Posterior vena cava (tissue), 2 donors: ENCODE measurements at places on chromosomes 3 and 15.

DNA sequence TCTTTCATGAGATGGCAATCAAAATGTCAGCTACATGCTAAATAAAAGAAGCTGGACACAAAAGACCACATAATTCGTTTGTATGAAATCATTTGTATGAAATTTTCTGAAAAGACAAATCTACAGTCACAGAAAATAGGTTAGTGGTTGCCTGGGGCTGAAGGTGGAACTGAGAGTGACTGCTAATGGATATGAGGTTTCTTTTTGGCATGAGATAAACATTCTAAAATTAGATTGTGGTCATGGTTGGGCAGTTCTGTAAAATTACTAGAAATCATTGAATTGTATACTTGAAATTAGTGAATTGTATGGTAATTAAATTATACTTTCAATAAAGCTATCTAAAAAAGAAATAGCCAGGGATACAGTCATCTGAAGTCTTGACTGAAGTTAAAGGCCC lies 2.7 kb upstream of the DMXL2 start:
- DNase-seq, result no peak

DNA sequence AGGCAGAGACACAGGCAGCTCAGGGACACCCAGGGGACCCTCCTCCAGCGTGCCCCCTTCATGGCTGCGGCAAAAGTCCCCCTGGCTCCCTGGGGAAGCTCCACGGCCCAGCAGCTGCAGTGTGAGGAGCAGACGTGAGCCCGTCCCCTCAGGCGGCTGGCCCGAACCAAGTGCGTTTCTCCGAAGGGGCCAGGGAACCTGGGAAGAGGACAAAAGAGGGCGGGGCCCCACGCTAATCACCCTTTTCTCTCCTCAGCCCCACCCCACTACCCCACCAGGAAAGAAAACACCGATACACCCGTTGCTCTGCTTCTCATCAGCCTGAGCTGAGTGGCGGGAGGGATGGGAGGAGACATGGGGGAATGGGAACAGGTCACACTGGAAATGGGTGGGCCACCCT lies at the start of gene MUC4:
Gene MUC4 (minus strand): TSS at position 174 of the 400 bp plus-strand sequence. CDS start 112 bp downstream, at position 62.
- DNase-seq, result no peak

GRCh38 chr3:29436612-29437323 lies 155.9 kb downstream of the RBMS3 start:
- no peak for DNase-seq

GRCh38 chr3:143668924-143669790 lies 179.1 kb downstream of the SLC9A9 start:
- no peak for DNase-seq

DNA sequence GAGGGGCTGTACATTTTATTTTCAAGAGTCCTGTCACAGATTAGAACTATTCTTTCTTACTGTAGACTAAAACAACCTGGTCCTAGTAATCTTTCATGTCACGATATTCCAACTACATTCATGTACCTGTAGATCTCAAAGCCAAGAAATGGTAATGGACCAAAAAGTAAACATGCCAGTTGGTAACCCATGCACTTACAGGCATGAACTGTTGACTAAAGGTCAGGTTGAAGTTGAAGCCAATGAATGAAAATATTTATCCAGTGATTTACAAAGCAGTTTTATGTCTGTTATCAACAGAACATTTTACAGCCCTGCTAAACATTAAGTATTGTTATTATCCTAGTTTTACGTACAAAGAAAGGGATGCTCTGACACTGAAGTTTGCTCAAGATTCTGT lies 25.3 kb downstream of the LRRC57 start:
- DNase-seq, result no peak

- no peak for DNase-seq
These were observed 18.2 kb downstream of the ATP1B3 start for GRCh38 chr3:141894524-141895176.

DNA sequence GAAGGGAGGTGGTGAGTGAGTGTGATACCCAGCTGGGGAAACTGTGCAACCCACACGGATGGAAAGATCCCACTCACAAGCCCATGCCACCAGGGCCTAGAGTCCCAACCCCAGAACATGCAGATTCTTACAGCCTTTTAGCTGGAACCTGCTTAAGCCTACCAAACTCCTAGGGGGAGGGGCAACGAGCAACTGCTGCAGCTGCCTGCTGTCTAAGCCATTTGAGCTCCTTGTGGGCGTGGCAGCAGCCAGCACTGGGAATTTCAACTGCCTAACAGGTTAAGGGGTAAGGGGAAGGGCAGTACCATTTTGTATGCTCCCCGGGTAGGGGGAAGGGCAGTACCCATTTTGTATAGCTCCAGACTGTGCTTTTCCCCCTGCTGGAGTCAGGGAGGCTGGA lies 673.2 kb upstream of the BCHE start:
- DNase-seq, result no peak

DNA sequence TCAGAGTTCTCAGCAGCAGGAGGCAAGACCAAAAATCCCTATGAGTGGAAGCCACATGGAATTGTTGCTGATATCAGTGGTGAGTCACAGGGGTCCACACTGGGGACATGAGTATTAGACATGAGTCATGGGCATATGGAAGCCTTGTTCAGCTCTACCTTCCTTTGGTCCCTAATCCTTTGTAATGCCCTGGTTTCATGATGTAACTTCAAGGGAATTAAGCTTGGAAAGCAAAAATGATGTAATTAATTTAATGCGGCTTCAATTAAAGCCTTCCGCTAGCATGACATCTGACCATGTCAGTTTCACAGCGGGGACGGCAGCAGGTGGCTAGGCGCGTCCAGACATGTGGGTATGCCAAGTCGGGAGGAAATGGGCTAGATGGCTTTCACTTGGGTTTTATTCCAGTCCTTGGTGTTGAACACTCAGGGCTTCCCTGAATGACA lies 176.1 kb upstream of the RGMA start:
- peak; percentile 35 for DNase-seq

DNA sequence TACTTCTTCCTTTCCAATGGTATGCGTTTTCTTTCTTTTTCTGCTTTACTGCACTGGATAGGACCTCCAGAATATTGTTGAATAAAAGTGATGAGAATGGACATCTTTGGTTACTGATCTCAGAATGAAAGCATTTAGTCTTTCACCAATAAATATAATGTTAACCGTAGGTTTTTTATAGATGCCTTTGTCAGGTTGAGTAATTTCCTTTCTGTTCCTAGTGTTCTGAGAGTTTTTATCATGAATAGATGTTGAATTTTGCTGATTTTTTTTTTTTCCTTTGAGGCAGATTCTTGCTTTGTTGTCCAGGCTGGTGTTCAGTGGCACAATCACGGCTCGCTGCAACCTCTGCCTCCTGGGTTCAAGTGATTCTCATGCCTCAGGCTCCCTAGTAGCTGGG lies 158.4 kb downstream of the KLHL25 start:
- DNase-seq, result no peak

- DNase-seq, result no peak
These were observed 39.4 kb upstream of the LIMD1 start for GRCh38 chr3:45555086-45555591.

GRCh38 chr3:171838218-171838720 lies 4.9 kb upstream of the TMEM212 start:
- DNase-seq, result peak; percentile 81

DNA sequence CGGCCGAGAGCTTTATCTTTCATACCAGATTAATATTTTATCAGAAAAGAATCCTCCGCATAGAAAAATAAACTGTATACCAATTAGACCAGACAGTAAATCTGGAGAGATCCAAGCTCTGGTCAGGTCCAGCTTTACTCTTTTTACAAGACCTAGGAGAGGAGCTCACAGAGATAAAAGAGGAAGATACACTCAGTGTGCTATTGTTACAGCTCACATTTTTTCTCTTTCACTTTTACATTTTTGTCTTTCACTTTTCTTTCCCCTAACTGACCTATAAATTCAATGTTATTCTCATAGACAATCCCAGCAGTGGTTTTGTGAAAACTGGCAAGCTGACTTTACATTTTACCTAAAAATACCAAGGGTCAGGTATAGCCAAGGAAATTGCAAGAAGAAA lies 55.8 kb downstream of the GUCA1C start:
- no peak for DNase-seq

DNA sequence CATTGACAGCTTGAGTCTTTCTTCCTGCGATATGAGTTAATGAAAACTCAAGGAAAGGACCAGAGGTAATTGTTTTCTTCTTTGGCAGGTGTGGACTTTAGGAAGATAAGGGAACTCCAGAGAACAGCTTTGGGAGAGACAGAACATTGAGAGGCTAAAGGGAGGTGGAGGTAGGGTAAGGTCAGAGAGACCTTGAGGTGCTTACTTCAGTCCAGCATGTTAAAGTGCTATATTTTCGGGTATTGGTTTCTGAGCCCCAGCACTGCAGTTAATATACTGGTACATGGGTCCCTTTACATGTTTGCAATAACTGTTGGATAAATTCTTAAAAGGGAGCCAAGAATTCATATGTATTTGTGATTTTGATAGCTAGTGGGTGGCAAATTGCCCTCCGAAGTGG lies 322.1 kb downstream of the THSD4 start:
- no peak for DNase-seq

DNA sequence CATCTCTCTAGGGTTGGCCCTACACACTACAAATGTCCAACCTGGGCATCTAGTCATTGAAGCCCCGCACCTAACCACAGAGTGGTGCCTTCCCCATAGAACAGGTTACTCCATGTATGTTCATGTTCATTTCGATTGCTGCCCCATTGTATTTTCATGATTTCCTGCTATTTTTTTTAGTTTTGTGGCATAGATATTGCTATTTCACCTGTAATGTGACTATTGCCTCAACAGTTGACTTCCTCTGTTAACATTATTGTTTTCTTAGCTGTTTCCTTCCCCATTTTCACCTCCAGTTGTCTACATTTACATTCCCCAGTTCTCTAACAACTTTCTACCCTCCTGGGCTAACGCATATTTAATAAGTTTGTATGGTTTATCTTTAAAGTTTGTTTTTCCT lies 137.7 kb upstream of the RBMS3 start:
- no peak for DNase-seq

DNA sequence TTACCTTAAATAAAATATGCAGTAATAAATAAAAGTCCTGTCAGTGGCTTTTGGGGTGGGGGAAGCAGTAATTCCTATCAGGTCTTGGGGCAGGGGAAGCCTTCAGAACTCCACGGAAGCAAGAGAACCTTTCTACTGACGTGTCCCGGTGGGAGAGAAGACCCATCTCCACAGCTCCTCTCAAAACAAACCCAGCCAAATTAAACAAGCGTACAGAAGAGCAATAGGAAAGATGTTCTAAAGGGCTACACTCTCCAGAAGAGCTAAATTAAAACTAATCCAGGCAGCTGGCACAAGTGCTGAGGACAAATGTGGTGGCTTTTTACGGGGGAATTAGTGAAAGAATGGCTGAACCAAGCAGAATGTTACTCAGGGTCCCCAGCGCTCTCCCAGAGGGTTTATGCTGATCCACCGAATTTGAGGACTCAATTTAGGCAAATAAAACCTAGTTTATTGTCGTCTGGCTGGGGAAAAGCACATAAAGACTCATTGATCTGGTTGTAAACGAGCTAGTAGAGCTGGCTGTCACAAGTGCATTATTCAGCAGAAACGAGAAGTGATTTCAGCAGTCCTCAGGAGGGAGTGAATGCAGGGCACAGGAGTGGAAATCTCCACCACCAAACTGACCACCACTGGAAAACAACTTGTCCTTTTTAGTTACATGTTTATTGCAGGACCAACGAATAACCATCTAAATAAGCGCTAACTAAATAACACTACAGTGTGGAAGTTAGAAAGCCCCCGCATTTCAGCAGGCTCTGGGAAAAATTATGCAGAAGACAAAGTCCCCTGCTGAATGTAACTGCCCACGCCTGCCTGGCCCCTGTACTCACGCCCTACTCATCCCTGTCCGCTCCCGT lies 13.5 kb downstream of the BFSP2 start:
- DNase-seq, result no peak

DNA sequence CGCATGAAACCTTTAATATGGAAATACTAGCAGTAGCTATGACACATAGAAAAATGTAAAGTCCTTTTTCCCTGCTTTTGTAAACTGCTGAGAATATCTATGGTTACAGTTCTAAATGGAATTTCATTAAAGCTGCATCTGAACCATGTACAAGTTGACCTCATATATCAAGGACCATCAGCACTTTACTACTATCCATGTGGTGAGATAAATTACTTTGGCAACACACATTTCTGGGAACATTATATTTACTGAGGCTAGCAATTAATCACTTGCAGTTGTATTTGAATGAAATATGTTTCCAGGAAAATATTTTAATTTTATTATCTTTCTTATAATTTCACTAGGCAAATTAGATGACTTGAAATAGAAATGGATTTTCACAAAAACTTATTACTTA lies 545.5 kb downstream of the NAALADL2 start:
- no peak for DNase-seq

- peak; percentile 69 for DNase-seq
These were observed 69.6 kb upstream of the ATP13A3 start for GRCh38 chr3:194556086-194557056.

DNA sequence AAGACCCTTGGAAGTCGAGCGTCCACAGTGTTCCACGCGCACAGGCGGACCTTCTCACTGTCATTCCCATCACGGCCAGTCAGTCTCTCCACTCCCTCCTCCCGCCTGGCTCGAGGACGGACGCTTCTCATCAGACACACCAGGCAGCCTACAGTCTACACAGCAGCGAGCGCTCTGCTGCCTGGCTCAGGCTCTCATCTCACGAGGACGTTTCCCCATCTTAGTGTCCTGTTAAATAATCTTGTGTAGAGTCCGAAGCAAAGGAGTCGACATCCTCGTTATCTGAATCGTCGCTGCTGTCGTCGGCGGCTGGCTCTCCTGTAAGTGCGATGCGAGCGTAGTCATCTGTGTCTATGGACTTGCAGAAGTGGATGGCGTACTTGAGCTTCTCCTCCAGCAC lies 12.4 kb upstream of the OCA2 start:
- peak; percentile 58 for DNase-seq

- no peak for DNase-seq
These were observed 68.0 kb downstream of the ABHD5 start for GRCh38 chr3:43758592-43759225.

DNA sequence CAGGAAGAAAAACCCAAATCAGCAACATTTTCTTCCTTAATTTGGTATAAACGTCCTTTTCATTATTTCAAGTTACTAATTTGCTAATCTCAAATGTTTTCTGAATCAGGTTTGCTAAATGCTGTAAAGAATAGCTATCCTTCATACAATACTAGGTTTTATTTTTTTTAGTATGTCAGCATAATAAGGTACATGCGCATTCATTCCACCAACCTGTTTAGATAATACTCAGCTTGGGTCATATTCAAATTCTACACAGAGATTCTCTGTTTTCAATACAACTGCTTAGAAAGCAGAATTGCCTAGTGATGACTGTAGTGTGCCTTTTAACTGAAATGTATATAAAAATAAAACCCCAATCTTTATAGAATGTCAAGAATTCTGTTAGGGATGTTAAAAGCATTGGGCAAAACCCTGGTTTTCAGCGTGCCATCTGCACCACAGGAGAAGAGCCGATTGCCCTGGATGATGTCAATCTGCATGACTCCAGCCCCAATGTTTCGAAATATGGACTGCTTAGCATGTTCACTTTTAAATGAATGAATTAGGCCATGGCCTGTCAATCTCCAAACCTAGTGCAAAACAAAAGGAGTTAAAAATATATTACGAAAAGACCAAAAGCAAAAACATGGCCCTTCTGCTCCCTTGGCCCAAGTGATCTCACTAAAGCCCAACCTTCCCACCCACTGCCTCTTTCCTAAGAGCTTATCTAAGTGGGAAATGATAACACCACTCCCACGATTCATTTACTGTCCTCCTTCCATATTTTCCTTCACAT lies 107.4 kb downstream of the GLDN start:
- DNase-seq, result no peak

- no peak for DNase-seq
These were observed 131.0 kb upstream of the NR2E3 start for GRCh38 chr15:71679223-71679792.
